ENCODE measurements at places on chromosomes 2 and 18.

- DNase-seq = no peak
These were observed 1.5 kb upstream of the PROM2 start for GRCh38 chr2:95272781-95273180.

- DNase-seq = no peak
These were observed 411.7 kb upstream of the MYT1L start for GRCh38 chr2:2742726-2743125.

DNA sequence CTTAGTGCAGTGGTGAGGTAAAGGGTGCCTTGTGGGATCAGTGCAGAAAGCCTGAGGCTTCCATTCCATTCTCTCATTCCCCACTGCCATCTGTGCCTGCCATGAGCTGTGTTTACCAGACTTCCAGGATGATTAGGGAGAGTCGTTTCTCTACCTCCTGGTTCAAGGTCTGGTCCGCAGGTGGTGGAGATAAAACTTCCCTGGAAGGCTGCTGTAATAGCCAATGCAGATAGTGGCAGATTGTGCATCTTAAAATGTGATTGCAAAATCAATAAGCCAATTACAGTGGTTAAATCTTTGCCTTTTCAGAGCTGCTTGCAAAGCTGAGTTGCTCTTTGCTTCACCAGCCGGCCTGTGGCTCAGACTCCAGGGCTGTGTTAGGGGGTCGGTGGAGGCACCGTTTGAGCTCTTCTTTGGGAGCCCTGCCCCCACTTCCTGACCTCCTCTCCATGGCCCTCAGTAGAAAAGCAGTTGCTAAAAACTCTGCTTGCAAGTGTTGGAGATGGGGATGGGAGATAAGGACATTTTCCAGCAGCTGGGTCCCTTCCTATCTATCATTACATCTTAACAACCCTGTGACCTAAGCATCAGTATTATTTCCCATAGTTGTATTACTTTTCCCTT, 95.2 kb upstream of the HS6ST1 start:
- no peak for DNase-seq

DNA sequence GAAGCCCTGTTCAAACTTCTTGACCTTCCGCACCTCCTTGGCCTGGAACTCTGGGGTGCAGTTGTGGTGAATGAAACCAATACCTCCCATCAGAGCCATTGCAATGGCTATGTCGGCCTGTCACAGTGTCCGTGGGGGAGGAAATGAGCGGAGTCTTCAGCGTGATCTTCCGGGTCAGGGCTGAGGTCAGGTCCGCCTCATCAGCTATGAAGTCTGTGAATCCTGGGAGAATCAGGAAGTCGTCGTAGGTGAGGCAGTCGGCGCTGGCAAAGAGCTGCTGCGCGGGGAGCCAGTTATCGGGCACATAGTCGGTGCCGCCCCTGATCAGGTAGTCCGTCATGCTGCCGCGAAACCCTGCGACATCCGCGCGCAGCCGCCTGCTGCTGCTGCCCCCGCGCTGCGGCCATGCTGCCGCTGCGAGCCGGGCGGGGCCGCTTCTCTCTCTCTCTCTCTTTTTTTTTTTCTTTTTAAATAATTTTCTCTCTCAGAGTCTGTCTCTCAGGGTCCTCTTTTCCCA, 154.1 kb upstream of the ZSWIM2 start:
- no peak for DNase-seq

- DNase-seq = no peak
These were observed 16.1 kb upstream of the ARL5A start for GRCh38 chr2:151844211-151844896.

- no peak for DNase-seq
These were observed 9.2 kb downstream of the SLC4A1AP start for GRCh38 chr2:27672723-27673486.

- no peak for DNase-seq
These were observed 39.1 kb downstream of the CAPN13 start for GRCh38 chr2:30768036-30768686.

DNA sequence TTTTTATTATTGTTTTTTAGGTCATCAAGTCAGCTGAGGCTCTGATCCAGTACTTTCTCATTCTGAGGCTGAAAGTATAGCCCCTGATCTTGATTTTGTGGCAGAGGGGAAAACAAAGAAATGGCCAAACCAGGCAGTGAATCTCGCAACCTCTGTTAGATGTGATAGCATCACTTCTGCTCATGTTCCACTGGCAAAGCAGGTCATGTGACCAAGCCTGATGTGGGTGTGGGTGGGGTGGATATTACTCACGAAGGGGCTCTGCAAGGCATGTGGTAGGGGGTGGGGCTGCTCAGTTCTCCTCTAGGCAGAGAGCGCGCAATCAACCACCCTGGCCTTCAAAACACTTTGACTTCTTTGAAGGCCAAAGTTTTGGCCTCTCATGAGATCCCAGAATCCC, 254.2 kb downstream of the MYCN start:
- DNase-seq = no peak

DNA sequence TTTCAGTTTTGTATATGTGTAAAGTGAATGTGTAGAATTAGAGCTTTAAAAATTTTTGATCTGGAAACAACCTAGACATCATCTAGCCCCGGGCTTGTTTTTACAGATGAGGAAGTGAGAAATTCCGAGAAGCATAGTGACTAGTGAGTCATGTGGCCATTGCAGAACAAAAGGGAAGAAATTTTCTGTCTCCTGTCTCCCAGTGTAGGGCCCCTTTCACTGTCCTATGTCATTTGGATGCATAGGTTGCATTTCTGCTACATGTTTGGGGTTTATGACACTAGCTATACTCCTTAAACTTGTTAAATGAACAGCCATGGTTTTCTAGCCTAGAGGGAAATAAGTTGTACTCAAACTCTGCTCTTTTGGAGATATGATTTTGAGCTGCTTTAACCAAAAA, 84.6 kb downstream of the PLCL1 start:
- DNase-seq = no peak

DNA sequence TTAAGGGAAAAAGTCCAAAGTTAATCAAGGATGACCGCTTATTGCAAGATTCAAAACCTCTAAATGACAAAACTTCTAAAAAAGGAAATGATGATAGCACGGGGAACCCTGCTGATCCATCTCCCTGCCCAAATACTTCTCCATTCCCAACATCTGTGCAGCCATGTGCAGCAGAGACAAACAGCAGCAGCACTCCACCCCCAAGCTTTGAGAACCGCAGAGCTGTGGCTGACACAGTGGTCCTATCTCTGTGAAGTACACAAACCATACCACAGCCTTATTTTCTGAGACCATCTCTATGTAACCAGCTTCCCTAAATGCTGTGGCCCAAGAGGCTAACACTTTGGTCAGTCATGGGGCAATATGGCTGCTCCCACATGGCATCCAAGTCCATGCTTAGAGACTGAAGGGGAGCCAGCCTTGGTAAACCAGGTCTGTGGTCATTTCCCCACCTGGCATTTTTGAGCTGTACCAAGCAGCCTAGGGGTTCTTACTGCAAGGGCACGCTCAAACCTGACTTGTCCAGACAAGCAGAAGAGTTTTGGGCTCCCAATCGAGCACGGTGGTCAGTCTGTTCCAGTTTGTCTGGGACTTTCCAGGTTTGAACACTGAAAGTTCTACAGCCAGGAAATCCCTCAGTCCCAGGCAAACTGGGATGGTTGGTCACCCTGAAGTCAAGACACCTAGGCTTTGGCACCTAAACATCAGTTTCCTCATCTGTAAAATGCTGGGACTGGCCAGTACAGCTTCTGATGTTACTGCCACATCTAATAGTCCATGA, 17.1 kb upstream of the NFE2L2 start:
- no peak for DNase-seq

DNA sequence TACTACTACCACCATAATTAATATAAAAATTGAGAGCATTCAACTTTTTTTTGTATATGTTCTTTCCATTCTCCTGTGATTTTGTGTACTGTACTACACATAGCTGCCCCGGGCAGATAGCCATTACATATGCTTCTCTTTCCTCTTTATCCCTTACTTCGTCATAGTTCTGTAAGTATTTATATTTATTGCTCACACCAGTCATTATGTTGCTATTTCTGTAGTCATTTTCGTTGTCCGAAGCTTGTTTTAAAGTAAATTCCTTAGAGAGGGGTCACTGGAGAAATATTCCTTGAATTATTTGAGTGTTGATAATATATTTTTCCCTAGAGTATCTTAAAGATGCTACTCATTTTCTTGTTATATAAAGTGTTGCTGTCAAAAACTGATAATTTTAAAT, 144.0 kb downstream of the CLIP4 start:
- no peak for DNase-seq

DNA sequence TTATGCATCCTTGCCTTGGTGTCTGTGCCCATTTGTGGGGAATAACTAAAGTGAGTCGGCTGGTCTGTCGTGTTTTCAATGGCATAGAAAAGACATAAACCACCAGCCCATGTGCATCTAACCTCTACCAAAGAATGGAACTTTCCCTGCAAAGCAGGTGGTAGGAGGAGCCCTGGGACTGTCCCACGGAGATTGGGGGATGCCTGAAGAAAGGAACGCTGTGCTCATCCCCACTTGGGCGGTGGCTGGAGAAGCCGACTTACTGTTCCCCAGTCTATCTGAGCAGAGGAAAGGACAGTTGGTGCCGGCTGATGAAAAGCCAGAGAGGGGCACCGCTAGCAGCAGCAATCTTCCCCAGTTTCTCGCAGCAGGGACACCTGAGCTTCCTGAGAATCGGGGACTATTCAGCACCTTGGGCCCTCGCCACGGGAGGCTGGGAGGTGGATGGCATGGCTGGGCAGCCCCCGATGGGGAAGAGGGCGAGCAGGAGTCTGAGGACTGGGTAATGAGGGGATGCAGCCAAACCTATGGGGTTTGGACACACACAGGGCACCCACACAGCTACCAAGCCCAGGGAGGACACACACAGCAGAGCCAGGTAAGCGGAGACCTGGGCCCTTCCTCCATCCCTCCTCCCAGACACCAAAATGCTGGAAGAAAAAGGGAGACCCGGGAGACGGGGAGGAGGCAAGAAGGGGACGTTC, 53.7 kb upstream of the AGAP1 start:
- no peak for DNase-seq

- no peak for DNase-seq
These were observed 63.6 kb downstream of the TRABD2A start for GRCh38 chr2:84817239-84817655.

DNA sequence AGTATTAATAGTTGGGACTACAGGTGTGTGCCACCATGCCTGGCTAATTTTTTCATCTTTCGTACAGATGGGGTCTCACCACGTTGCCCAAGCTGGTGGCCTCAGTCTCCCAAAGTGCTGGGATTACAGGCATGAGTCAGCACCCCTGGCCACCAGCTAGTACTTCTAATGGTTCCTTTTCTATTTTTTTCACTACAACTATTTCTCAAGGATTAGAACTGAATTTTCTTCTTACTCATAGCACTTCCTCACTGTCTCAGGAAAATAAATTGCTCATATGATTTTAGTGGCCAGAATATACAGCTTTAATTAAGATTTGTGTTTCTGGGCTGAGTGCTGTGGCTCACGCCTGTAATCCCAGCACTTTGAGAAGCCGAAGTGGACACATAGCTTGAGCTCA, 43.2 kb upstream of the SOS1 start:
- DNase-seq = no peak

DNA sequence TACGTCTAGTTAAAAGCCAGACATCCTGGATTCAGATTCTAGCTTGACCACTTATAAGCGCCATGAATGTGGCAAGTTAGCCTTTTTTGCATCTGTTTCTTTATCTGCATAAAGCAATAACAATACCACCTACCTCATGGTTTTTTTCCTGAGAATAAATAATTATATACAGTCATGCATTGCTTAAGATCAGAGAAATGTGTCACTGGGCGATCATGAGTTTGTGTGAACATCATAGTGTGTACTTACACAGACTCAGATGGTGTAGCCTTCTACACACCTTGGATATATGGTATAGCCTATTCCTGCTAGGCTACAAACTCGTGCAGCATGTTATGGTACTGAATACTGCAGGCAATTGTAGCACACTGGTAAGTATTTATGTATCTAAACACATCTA, 84.7 kb upstream of the PELI1 start:
- DNase-seq = no peak

DNA sequence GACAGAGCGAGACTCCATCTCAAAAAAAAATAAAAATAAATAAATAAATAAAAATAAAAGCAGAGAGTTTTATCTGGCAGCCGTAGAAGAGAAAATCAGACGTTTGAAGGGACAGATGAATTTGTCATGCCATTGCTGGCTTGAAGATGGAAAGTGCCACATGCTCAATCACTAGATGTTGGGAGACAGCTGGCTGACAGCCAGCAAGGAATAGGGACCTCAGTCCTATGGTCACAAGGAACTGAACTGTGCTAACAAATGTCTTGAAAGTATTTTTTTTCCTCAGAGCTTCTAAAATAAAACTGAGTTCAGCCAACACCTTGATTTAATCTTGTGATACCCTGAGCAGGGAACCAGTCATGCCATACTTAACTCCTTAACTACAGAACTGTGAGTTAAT, 65.4 kb downstream of the DTNA start:
- DNase-seq = no peak

GRCh38 chr2:127100251-127101047, 6.5 kb downstream of the BIN1 start:
- DNase-seq = no peak

- no peak for DNase-seq
These were observed 936.2 kb downstream of the DSC3 start for GRCh38 chr18:30106356-30106755.

DNA sequence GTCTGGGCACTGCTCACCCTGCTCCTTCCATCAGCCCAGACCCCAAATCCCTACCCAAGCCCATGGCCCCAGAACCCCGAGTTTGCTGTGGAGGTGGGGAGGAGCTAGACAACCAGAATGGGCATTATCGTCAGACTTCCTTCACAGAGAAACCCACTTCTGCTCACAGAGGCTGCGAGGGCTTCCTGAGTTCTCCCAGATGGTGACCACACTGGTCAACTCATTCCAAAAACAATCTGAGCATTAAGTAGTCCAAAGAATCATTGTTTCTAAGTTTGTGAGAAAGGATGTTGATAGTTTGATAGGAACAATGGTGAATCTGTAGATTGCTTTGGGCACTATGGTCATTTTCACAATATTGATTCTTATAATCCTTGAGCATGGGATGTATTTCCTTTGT, 60.2 kb downstream of the LRRC30 start:
- no peak for DNase-seq

DNA sequence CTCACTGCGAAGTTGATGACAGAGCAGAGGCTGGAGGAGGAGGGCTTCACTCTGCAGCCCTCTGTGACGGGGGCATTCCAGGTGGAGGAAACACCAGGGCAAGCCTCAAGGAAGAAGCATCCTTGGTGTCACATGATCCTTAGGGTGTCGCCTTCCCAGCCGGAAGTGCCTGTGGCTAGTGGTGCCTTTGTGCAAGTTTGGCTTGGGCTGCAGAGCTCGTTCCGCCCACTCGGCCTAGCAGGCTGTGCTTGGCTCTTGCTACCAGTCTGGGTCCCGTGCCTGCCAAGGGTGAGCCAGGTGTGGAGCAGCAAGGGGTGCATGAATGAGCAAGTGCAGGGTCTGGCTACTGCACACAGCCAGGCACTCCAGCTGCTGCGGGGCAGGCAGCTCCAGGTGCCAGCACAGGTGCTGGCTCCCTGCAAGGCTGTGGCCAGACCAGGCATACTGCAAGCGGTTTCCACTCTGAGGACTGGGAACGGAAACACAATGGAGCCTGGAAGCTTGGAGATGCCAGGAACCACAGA, 325.3 kb upstream of the SMIM21 start:
- DNase-seq = no peak

GRCh38 chr2:1772471-1773267, 28.4 kb upstream of the PXDN start:
- DNase-seq = no peak
